ENCODE measurements at places on chromosomes 11 and 22. TPM values are rescaled to one million over a fixed set of nuclear protein-coding genes. Genes with fewer than 3 reads are reported as not detected.

Gene PTS
- 50.0 TPM for polyA plus RNA-seq

Gene TBCEL
- 8.4 TPM for polyA plus RNA-seq

Gene SMIM35
- not detected for polyA plus RNA-seq

GRCh38 chr11:95089620-95090542 is at the start of gene ENDOD1:
Gene ENDOD1 (plus strand): TSS chr11:95089846. CDS start chr11:95089928, 82 bp downstream.
- peak; percentile 95 for DNase-seq

- peak; percentile 64 for DNase-seq
These were observed at the start of gene BATF2 for GRCh38 chr11:64996710-64997380. Gene BATF2 (minus strand): TSS chr11:64996971. CDS start chr11:64996914, 57 bp downstream.

GRCh38 chr11:110072930-110073329 is 20.3 kb upstream of the ZC3H12C start:
- DNase-seq = no peak

DNA sequence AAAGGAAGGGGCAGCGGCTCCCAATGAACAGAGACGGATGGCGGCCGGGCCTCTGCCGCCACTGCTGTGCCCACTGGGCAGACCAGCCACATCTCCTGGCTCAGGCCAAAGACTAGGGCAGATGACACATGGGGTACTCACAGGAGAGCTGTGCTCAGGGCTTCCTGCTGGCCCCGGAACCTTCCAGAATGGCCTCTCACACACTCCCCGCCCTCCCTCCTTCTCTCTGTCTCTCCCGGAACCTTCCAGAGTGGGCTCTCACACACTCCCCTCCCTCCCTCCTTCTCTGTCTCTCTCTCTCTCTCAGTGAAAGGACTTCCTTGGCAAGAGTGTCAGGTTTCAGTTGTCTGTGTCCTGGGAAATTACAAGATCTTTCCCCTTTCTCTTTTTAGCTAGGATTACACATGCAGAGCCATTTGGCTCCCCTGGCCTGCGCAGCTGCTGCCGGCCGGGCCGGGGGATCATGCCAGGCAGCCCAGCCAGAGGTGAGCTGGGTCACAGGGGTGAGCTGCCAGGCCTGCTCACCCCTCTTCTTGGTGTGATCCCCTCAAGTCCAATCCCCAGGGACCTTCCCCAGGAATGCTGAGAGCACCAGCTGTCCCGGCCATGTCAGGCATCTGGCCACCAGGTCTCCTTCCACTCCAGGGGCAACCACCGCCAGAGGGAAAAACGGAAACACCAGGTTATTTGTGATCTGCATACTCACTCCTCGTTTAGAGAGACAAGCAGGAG is 45.3 kb upstream of the ADA2 start:
- DNase-seq = peak; percentile 51
